ENCODE measurements at places on chromosomes 1 and 21.

GRCh38 chr1:111279144-111279543 lies 11.5 kb upstream of the CHIA start:
- DNase-seq = no peak

DNA sequence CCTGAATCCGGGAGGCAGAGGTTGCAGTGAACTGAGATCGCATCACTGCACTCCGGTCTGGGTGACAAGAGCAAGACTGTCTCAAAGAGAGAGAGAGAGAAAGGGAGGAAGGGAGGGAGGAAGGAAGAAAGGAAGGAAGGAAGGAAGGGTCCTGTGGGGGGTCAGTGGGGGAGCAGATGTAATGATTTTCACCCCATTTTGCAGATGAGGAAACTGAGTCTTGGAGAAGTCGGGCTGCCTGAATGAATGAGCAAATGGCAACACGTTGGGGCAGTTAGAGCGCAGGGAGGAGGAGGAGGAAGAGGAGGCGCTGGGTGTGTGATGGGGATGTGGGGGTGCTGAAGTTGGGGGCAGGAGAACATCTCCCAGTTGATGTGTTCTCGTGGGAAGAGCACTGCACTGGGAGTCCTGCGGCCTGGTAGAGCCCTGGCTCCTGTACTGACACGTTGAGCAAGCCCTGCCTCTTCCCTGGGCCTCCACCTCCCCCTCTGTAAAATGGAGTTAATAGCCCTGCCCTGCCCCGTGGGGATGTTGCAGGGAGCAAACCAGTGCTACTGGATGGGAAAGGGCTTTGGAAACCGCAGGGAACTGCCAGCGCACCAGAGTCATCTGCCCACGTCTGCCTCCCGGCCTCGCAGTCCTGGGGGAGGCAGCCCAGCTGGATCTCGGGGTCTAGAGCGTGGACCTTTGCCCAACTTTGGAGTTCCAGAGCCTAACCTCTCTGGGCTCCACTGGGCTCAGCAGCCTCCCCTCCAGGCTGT lies 103.2 kb upstream of the CASZ1 start:
- no peak for DNase-seq

GRCh38 chr1:168320800-168321450 lies 40.2 kb downstream of the TBX19 start:
- DNase-seq = no peak

GRCh38 chr1:22557341-22557950 lies 5.8 kb upstream of the EPHA8 start:
- no peak for DNase-seq

- DNase-seq = no peak
Observed at GRCh38 chr1:247077876-247078257, 744 bp downstream of the ZNF670 start.

GRCh38 chr1:38045401-38046332 lies 926 bp downstream of the POU3F1 start:
- DNase-seq = no peak
